ENCODE measurements at places on chromosomes 2 and 18.

- peak; percentile 54 for DNase-seq
These were observed 7.0 kb downstream of the ASIC4 start for GRCh38 chr2:219521066-219521880.

- DNase-seq = peak; percentile 73
These were observed 2.2 kb downstream of the SH2D6 start for GRCh38 chr2:85420536-85421259.

- no peak for DNase-seq
These were observed 199.4 kb downstream of the AGAP1 start for GRCh38 chr2:235693279-235693678.

DNA sequence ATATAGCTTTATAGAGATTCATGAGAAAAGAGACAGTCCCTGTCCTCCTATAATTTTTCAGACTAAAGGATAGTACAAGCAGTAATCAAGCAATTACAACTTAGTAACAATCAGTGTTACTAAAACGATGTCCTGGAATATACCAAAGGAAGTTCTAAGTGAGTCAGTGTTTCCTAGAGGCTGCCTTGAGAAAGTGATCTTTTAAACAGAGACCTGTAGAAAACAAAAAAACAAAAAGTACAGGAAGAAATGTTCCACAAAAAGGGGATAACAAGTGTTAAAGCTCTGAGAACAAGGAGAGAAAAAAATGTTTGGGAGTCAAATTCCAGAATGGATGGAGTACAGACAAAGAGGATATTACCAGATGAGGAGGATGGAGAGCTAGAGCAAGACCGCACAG lies 556.4 kb downstream of the ERBB4 start:
- DNase-seq = no peak

GRCh38 chr2:199019898-199020507 lies 437.7 kb downstream of the SATB2 start:
- DNase-seq = peak; percentile 30

DNA sequence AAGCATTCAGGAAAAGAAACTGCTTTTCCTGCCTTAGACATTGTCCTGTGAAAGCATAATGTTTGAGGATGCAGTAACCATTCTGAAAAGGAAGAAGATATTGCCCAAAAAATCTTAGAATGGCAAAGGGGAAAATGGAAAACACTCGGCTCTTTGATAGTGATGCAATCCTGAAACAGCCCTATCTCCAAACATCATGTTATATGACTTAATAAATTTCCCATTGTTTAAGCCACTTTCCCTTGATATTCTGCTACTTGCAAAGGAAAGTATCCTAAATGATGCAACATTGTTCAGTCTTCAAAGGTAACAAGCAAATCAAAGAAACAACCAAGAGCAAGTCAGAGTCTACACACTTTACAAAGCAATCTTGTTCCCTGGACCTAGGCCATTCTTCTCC lies 78.5 kb downstream of the EXOC6B start:
- DNase-seq = no peak

Measured in SW480 (cell line).